ENCODE measurements at places on chromosomes 2 and 18. TPM values are rescaled to one million over a fixed set of nuclear protein-coding genes. Genes with fewer than 3 reads are reported as not detected.

LONRF2 gene
- 188 TPM for total RNA-seq

GRCh38 chr2:201795607-201796477 is 10.5 kb upstream of the CDK15 start:
- DNase-seq = no peak

GRCh38 chr2:156191527-156191926 is 141.0 kb downstream of the NR4A2 start:
- DNase-seq = no peak

ZFP36L2 gene
- 94.4 TPM for total RNA-seq

GRCh38 chr2:20378891-20379519 is 28.4 kb upstream of the PUM2 start:
- peak; percentile 91 for DNase-seq

GRCh38 chr2:187826023-187826422 is 271.8 kb upstream of the TFPI start:
- no peak for DNase-seq

DNA sequence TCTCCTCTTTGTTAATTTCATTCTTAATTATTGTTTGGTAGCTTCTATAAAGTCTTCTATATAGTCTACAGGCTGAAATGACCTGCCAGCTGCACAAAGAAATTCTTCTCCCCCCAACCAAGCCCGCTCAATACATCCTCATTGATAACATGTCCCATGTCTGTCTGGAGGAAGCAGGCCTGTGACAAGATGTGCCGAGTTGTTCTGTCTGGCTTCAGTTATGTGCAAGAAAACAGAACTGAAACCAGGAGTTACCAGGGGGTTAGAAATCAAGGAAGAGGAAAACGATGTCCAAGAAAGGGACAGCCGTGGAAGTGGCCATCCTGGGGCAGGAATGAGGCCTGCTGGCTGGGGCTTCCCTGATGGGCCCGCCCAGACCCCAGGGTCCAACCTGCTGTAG is 57.6 kb downstream of the MTCL1 start:
- DNase-seq = no peak

- no peak for DNase-seq
Observed at GRCh38 chr2:170121689-170122088, 56.3 kb upstream of the MYO3B start.

DNA sequence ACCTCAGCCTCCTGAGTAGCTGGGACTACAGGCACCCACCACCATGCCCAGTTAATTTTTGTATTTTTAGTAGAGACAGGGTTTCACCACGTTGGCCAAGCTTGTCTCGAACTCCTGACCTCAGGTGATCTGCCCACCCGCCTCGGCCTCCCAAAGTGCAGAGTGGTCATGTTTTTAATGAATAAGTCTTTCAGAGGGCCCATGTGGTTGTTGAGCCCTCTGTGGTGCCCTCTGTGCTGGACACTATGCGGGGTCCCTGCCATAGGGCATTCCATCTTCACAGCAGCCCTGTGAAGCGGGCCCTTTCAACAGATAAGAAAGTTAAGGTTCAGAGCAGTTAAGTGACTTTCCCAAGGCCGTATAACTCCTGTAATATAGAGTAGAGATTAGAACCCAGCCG is 25.9 kb downstream of the MYO7B start:
- no peak for DNase-seq

BCL2 gene
- 17.9 TPM for total RNA-seq

DNA sequence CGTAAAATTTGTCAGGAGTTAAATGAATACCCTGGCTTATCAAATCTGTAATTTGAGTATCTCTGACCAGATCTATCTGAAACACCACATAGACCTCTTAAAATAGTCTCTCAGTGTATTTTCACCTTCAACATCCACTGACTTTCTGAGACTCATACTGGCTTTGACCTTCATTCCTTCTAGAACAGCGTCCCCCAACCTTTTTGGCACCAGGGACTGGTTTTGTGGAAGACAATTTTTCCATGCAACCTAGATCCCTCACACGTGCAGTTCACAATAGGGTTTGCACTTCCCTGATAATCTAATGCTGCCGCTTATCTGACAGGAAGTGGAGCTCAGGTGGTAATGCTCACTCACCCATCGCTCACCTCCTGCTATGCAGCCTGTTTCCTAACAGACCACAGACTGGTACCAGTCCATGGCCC is 3.2 kb downstream of the NBAS start:
- no peak for DNase-seq

AGBL5 gene
- total RNA-seq = 5.6 TPM

CNTNAP5 gene
- not detected for total RNA-seq

GRCh38 chr2:22279541-22279940 is 1105.4 kb upstream of the KLHL29 start:
- DNase-seq = no peak

DNA sequence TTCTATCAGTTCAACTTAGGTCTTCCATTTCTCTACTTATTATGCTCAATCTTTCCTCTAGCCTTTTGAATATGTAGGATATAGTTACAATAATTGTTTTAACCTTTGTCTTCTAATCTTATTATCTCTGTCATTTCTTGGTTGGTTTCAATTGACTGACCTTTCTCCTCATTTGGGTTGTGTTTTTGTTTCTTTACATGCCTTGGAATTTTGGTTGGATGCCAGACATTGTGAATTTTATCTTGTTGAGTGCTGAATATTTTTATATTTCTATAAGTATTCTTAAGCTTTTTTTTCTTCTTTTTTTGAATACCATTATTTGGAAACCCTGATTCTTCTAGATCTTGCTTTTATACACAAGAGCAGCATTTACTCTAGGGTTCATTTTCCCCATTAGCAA is 30.7 kb upstream of the TMEM247 start:
- no peak for DNase-seq

DNA sequence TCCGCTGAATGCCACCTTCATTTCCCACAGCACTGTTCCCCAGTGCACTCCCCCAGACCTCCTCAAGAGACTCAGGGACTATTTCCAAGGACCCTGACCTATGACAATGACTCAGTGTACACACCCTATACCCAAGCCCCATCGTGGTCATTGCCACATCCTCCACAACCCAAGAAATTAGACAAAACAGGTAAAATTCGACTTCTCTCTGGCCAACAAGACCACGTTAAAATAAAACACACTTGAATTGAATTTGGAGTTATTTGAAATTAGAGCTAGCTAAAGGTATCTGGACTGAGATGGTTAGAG is 126.4 kb upstream of the NCK2 start:
- no peak for DNase-seq

ZNF892 gene
- 0.88 TPM for total RNA-seq

DNA sequence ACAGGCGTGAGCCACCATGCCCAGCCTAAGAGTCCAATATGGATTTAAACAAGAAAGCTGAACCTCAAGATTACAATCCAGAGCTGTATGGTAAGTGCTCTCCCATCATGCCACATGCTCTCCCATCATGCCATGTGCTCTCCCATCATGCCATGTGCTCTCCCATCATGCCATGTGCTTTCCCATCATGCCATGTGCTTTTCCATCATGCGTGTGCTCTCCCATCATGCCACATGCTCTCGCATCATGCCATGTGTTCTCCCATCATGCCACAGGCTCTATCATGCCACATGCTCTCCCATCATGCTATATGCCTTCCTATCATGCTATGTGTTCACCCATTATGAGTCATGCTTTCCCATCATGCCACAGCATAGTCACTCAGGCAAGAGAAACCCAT is 20.7 kb downstream of the ADD2 start:
- no peak for DNase-seq

STPG4 gene
- not detected for total RNA-seq

DNA sequence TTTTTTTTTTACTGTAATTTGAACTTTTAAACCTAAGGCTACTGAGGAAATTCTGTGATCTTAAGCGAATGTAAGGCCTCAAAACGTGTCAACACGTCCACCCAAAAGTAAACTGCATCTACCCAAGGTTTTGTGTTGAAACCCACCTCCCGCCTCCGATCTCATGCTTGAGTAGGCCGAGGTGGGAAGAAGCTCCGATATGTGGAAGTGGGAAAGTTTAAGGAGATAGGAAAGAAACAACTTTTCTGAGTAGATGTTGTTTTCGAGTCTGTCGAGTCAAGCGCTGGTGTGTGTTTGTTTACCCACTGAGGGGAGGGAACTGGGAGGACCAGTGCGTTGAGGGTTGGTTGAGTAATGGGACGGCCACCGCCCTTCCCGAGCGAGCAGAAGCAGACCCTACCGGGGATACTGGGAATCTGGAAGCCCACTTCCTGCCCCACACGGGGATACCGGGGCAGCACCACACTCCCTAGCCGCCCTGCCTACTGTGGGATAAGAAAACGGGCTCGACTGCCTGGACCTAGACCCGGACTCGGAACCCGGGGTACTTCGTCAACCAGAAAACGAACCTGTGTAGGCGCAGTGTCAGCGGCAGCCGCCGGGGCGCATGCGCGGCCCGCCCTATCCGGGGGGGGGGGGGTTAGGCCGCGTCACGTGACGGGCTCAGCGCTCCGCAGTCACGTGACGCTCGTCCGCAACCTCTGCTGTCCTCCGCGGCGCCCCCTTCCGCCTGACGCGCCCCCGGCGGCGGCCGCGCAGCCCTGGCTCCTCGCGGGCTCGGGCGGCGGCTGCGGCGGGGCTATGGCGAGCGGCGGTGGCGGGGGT is at the start of gene RETREG2:
TSS of gene RETREG2 (plus strand) at position 724 of the 825 bp plus-strand sequence. CDS start at position 802, 78 bp downstream.
- DNase-seq = peak; percentile 88

DNA sequence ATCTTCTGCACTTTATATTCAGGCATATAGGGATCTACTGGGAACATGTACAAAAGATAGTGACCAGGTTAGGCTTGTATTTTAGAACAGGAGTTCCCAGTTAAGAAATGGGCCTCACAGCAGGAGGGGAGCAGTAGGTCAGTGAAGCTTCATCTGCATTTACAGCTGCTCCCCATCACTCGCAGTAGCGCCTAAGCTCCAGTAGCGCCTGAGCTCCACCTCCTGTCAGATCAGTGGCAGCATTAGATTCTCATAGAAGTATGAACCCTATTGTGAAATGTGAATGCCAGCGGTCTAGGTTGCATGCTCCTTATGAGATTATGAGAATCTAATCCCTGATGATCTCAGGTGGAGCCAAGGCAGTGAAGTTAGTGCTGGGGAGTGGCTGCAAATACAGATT is 224.4 kb upstream of the CYRIA start:
- no peak for DNase-seq

DNA sequence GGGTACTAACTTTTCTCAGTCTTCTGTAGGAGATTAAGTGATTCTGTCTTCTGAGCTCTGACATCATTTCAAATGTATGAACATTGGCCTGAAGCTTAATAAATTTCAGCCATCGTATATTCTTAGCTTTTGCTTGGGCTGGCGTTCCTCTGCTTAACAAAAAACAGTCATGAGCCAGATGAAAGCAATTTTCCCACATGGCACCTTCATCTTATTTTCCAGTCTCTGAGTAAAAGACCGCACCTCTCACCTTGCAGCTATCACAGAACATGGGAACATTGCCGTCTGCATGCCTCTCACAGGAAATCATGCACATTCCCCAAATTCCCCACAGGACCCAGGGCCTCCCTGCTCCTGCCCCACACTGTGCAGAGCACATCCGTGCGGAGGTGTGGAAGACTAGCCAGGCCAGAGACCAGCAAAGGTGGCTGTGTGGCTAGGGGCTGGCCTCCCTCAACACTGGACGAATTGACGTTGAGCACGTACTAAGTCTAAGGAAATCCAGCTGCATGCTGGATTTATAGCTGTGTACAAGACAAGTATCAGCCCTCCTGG is 531.8 kb upstream of the ID2 start:
- DNase-seq = no peak

DNA sequence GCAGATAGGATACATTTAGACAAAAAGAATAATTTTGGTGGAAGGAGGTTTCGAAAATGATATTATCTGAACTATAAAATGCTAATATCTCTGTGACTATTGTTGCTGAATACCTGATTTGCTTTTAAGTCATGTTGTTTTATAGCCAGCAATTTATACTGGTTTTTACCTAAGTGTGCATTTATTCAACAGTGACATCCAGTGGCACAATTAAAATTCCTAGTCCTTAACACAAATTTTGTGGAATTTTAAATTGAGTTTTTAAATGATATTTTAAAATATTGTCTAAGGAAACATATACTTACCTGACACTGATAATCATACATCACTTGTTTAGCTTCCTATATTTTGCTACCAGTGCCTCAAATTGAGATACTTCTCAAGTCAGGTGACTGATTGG is 144.8 kb downstream of the ARHGAP28 start:
- DNase-seq = no peak

DNA sequence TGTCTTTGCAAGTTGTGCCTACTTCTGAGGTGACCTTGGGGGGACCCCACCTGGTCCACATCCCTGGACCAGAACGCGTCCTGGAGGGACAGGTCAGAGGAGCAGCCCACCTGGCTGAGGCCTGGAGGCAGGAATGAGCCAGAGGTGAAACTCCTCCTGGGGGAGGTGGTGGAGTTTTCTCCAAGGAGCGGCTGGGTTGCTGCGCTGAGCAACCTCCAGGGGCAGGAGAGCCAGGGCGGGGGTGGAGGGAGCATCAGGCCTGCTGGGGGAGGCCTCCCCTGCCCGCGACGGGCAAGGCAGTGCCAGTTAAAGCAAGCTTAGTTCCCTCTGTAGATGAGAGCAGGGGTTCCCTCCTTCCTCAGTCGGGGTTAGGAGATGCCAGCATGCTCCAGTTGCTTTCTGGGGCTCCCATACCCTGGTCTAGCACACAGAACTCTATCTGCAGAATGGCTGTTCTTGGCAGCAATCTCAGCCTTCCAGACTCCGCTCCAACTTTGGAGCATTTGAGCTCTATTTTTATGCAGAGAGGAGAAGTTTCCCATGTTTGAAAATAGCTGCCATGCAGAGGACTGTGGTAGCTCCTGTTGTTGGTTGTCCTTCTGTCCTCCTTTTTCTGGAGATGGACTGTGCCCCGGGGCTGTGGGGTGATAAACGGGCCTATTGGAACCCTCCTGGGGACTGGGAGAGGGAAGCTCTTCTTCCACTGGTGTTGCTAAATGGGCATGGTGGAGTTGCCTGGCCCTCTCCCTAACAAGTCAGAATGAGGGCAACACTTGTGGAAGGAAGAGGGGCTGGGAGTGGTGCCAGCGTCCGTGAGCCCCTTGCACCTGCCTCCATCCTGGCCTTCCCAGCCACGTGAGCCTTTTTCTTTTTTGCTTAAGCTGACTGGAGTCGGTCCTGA is 39.1 kb downstream of the B3GNT2 start:
- DNase-seq = no peak

GRCh38 chr2:40550085-40550484 is 98.2 kb upstream of the SLC8A1 start:
- DNase-seq = no peak

GRCh38 chr2:46601328-46601963 is 122.1 kb downstream of the TMEM247 start:
- no peak for DNase-seq

DNA sequence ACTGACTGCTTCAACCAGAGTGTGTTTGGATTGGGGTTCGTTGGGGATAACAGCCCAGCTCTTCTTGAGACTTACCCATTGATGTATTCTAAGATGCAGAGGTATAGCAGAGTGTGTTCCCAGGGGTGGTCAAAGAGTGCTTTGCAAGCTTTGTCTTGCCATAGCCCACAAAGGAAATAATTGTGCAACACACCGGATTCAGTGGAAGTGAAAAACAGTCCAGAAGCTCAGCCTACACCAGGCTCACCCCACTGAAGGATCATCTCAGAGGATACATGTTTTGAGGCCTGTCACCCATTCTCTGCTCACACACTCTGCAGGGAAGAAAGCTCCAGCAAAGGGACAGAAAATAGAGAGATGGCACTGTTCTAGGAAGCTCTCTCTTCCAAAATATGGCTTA is 9.6 kb downstream of the CACNB4 start:
- DNase-seq = no peak

Data from uterus (tissue), 4 donors.